ENCODE measurements at places on chromosomes 12 and 14.

- DNase-seq = no peak
Observed at GRCh38 chr12:12428047-12428446, 71.2 kb downstream of the BORCS5 start.

- DNase-seq = no peak
Observed at GRCh38 chr12:81284137-81284536, 206.3 kb downstream of the ACSS3 start.

- DNase-seq = no peak
Observed at GRCh38 chr14:55583942-55584468, 4.0 kb downstream of the KTN1 start.

DNA sequence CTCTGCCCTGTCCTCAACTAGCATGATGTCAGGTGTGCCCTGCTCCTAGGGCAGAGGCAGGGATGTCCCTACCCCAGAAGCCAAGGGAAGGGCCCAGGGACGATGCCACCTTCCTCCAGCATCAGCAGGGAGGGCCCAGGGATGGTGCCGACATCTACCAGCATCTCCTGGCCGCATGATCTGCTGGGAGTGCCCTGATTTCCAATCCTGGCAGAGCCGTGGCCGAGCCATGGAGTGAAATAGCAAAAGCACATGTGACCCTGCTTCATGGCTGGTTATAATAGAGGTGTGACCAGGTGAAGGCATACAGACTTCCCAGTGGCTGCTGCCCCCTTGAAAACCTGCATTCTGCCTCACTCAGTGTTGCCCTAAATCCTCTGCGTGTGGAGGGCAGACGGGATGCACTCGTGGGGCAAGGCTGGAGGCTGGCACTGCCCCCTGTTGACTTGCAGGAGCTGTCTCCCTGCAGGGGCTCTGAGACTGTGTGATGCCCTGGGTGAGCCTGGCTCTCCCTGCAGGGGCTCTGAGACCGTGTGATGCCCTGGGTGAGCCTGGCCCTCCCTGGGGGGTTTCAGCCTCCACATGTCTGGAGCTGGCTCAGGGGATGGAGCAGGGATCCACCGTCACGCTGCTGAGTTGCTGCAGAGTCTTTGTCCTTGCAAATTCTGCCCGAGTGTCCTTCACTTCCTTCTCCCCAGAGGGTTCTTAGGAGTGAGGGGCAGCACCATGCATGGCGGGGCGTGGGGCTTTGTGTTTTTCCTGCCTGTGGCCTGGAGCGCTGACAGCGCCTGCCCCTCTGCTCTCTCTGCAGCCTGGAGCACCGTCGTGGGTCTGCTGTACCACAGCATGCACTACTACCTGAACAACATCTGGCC, 51.7 kb downstream of the ADGRD1 start:
- no peak for DNase-seq

GRCh38 chr12:128803788-128804187, 20.0 kb downstream of the SLC15A4 start:
- DNase-seq = no peak

GRCh38 chr14:39322807-39323206, 89.1 kb downstream of the MIA2 start:
- no peak for DNase-seq

- no peak for DNase-seq
Observed at GRCh38 chr12:109469517-109469916, 7.6 kb downstream of the KCTD10 start.

DNA sequence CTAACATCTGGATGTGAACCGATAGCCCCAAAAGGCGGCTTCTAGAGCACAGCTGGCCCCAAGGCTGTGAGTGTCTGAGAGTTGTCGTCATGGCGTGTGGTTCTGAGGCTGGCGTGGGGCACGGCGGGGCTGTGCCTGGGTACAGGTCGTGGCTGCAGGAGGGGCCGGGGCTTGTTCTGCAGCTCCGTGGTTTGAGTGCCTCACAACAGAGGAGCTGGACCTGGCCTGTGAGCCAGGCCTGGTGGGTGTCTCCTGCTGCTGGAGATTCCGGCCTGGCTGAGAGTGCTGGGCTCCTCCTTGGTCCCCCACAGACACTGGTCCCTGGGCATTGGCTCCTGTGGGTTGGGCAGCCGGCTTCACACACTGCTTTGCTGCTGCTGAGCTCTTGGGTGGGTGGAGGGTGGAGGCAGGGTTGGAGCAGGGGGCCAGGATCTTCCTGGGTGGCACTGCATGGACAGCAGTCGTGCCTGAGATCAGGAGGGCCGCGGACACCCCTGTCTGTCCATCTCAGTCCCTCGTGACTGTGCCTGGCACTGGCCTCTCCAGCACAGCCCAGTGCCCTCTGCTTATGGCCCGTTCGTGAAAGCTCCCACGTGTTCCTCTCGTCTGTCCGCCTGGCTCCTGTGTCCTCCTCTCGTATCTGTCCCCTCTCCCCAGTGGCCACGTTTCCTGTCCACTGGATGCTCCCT, 31.8 kb upstream of the TEX22 start:
- DNase-seq = no peak

GRCh38 chr12:72679147-72679757, 407.1 kb downstream of the TRHDE start:
- DNase-seq = no peak

DNA sequence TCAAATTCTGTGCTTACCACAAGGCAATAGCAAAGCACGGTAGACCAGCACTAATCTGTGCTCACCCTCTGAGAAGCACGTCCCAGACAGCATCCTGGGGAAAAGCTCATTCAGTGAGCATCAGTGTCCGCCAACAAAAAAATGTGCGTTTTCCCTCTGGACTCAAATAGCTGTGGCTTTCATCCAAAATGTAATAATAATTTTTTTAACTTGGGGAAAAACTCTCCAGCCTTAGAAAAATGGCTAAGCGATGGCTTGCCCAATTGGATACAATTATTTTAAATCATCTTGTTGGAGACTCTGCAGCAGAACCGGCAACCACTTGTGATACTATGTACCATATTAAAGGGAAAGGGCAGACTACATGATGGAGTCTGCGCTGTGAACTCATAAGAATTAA, 1.1 kb upstream of the KRT77 start:
- DNase-seq = no peak

DNA sequence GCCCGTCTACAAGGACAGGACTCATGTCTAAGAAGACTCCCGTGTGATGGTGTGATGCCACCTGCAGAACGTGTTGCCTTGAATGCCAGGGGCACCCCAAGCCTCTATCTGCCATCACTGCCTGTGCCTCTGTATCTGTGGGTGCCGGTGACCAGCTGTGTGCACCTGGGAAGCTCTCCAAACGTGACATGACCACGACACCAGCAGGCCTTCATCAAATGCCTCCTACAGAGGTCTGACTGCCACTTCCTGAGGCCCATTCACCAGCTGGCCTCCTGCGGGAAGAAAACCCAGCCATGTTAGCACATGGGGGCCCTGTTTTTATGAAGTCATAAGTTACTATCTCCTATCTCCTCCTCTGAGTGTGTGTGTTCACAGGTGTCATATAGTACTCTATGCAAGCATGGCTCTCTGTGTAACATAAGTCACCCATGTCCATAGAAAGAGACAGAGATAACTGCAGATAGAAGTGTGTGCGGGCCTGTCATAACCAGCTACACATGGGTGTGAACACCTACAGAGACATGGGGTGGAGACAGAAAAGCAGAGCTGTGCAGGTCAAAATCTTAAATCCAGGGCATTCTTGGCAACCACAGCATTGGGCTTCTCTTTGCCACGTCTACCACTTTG, 18.3 kb upstream of the SERPINA4 start:
- no peak for DNase-seq
